ENCODE measurements at places on chromosomes 7 and 10.

GRCh38 chr7:117225536-117225935, 97.3 kb downstream of the WNT2 start:
- no peak overlapping the region for H3K4me3 ChIP-seq
- H3K4me1 ChIP-seq: no peaks in the 10 kb centered on the region
- no peak for DNase-seq
- peaks cover 8% of the 10 kb centered on the region for H3K36me3 ChIP-seq
- H3K27ac ChIP-seq: no peak overlapping the region
- no peaks in the 10 kb centered on the region for H3K27me3 ChIP-seq

GRCh38 chr7:50336894-50337703, 32.6 kb downstream of the IKZF1 start:
- H3K4me3 ChIP-seq: no peak overlapping the region
- DNase-seq: peak; percentile 77
- H3K36me3 ChIP-seq: peaks cover 52% of the 10 kb centered on the region
- no peak overlapping the region for H3K27ac ChIP-seq
- H3K27me3 ChIP-seq: no peaks in the 10 kb centered on the region

GRCh38 chr7:94507962-94508361, 1.6 kb upstream of the CASD1 start:
- no peaks in the 10 kb centered on the region for H3K36me3 ChIP-seq
- H3K27ac ChIP-seq: no peak overlapping the region
- peaks cover 29% of the 10 kb centered on the region for H3K4me1 ChIP-seq
- no peak for DNase-seq

DNA sequence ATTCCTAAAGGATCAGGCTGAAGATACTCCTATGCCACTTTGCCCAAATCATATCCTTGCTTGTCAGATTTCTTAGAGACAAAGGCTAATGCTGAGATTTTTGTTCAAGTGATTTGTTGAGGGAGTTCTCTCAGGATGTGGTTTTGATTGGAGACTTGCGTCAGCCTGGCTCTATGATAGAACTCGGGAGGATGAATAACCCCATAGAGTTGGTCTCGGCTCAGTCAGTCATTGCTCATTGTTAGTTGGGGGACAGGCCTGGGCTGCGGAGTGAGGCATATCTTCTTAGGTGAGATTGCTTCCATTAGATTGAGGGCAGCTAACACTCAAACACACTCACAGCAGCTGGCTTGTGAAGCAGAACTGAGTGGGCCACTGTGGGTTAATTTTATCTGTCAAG, 203.4 kb downstream of the KIF20B start:
- DNase-seq: peak; percentile 49
- H3K36me3 ChIP-seq: no peaks in the 10 kb centered on the region
- peaks cover 20% of the 10 kb centered on the region for H3K27me3 ChIP-seq
- H3K27ac ChIP-seq: no peak overlapping the region
- H3K4me3 ChIP-seq: no peak overlapping the region
- no peaks in the 10 kb centered on the region for H3K4me1 ChIP-seq

- H3K27me3 ChIP-seq: no peaks in the 10 kb centered on the region
- no peak overlapping the region for H3K27ac ChIP-seq
- peaks cover 16% of the 10 kb centered on the region for H3K4me1 ChIP-seq
- peaks cover 10% of the 10 kb centered on the region for H3K36me3 ChIP-seq
These were observed 59.7 kb downstream of the ZNF467 start for GRCh38 chr7:149713731-149714068.
